ENCODE measurements at places on chromosomes 2 and 18. TPM values are rescaled to one million over a fixed set of nuclear protein-coding genes. Genes with fewer than 3 reads are reported as not detected.

Gene PRKAG3
- not detected for total RNA-seq

Gene PPP3R1
- total RNA-seq: 59.2 TPM

Gene CRACDL
- 33.3 TPM for total RNA-seq

Gene KRTCAP3
- total RNA-seq: 22.5 TPM

Gene GATA6
- total RNA-seq: 32.2 TPM

- no peak for DNase-seq
Measured at GRCh38 chr2:81644189-81644588, 1339.6 kb upstream of the LRRTM1 start.

DNA sequence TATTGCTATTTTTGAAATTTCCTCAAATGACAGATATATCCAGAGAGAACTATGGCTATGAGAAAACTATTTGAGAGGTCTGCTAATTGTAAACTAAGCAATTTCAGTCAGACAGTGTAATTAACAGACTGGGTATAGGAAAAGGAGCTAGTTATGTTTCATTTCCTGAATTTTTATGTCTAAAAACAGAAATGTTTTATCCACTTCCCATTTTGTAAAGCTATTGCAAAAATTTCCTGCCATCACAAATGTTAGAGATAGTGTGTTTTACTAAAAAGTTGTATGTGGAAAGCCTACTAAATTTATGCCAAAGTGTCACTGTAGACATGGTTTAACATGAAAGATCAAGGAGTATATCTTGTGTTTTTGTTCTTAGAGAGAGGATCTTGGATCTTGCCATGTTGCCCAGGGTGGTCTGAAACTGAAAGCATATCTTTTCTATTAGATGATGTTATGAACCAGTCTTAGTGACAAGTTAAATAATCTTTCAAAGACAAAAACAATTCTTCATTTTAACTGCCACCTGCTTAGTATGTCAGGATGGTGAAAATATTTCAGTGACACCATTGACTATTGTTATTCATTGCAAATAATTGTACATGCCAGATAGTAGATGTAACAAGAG is 40.5 kb upstream of the ITPRID2 start:
- DNase-seq: no peak

DNA sequence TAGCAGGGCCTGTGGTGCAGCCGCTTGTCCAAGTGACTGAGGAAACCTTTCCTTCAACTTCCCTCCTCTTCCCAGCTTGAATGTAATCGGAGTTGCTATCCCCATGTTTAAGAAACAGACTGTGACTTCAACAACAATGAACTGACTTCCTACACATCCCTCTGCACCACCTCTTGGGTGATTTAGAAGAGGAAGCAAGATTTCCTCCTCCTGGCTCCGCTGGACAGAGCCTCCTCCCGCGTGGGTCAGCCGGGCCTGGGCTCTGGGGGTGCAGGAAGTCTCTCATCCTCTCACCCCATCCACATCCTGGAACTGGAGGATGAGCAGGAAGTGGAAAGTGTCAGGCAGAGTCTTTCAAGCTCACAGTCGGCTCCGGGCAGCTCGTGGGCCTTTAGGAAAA is 84.3 kb downstream of the GATA6 start:
- no peak for DNase-seq

DNA sequence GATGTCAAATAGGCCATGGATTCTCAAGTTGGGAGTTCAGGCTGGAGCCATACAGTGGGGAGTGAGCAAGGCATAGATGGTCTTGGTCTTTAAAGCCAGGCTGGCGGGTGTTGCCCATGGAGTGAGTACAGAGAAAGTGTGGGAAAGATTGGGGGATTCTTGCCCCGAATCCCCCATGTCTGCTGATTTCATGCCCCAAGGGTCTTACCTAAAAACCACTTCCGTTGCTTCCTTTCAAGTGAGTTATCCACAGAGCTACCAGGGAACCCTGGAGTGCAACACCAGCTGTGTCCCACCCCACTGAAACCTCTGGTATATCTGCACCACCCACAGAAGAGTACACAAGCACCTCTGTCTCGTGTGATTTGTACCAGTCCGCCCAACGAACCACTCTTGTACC is 31.4 kb downstream of the FHOD3 start:
- DNase-seq: no peak

DNA sequence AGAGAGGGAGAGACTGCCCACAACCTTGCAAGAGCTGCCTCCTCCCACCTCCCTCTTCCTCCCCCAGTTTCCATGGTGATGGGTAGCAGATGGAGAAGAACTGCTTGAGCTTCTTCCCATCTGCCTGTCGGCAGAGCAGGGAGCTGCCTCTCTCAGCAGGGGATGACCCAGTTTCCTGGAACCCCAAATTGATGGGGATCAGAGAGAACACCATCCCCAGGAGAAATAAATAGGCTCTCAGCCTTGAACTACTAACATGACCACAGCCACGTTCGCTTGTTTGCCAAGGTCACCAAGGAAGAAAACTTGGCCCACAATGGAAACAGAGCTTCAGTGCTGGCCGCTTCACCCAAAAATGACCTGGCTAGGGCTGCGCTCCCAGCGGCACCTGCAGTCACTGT is 82.2 kb downstream of the ADD2 start:
- peak; percentile 46 for DNase-seq

DNA sequence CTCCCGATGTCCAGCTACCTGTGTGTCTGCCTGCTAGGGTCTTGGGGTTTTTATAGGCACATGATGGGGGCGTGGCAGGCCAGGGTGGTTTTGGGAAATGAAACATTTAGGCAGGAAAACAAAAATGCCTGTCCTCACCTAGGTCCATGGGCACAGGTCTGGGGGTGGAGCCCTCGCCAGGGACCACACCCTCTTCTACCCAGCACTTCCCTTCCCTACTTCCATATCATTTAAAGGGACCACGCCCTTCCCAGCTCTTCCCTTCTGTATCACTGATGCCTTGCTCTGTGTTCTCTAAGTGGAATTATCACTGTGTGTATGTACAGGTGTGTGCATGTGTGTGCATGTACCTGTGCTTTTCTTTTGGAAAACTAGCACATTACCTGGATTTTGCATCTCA is 6.3 kb downstream of the UGT1A1 start:
- DNase-seq: no peak

GRCh38 chr18:61833978-61834377 is 58.8 kb downstream of the RNF152 start:
- DNase-seq: no peak

DNA sequence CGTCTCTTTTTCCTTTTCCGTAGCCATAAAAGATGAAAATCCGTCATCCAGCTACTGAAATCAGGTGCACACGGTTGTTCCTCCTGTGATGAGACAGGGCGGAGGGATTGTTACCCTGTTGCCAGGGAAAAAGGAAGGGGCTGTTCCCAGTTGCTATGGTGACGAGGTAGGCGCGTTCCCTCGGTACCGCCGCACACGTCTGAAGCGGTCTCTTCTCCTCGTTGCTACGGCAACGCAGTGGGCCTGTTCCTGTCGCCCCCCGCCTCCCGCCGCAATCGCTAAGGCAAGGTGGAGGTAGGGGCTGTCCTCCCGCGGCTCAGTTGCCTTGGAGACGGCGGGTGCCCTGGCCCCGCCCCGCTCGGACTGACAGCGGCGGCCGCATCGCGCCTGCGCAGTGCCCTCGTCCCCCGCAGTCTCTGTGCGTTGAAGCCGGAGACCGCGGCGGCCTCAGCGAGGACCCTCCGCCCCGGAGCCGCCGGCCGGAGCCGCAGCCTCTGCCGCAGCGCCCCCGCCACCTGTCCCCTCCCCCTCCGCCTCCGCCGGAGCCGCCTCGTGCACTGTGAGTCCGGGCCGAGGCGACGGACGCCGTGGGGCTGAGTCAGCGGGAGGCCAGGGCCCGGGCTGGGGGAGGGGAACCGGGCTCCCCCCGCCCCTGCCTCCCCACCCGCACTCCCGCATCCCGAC is at the start of gene MAPRE3:
TSS of gene MAPRE3 (plus strand) at position 394 of the 684 bp plus-strand sequence. CDS start 51,582 bp downstream, outside the sequence.
- DNase-seq: peak; percentile 93

DNA sequence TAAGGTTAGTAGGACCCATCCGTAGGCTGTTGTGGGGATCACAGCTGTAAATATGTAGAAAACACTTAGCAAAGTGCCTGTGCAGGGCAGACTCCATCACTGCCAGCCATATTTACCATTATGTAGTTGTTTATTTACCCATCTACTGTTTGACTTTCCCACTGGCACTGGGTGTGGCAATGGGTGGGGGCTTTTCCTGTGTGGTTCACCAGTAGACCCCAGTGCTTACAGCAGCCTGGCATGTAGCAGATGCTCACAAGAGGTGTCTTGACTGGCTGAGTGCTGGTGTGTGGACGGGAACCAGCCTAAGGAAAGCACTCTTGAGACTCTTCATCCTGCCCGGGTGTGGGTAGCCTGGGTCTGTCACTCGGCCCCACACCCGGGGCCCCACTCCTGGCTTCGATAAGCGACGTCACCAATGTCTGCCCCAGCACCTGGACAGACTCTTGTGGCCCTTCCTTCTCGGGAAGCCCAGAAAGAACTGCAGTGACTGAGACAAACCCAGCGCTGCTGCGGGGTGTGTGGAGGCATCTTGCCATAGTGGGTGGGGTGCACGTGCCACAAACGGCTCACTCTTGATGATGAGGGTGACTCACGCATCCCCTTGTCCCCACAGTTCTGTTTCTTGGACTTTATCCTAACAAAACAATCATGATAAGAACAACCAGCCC is 78.3 kb downstream of the HDAC4 start:
- DNase-seq: no peak

DNA sequence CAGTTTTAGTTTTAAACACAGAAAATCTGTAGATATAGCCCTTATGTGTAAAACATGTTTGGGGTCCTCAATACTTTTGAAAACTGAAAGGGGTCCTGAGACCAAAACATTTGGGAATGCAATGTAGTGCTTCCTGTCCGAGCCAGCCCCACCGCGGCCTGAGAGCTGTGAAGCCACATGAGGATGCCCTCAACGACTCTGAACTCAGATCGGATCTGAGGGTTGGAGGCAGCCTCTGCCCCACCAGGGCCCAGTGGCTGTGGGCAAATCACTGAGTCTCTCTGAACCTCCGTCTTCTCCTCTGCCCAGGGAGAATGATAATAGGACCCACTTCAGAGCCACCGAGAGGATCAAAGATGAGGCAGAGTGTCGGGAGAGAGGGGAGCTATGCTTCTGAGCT is 33.4 kb upstream of the HPCAL1 start:
- DNase-seq: peak; percentile 26

DNA sequence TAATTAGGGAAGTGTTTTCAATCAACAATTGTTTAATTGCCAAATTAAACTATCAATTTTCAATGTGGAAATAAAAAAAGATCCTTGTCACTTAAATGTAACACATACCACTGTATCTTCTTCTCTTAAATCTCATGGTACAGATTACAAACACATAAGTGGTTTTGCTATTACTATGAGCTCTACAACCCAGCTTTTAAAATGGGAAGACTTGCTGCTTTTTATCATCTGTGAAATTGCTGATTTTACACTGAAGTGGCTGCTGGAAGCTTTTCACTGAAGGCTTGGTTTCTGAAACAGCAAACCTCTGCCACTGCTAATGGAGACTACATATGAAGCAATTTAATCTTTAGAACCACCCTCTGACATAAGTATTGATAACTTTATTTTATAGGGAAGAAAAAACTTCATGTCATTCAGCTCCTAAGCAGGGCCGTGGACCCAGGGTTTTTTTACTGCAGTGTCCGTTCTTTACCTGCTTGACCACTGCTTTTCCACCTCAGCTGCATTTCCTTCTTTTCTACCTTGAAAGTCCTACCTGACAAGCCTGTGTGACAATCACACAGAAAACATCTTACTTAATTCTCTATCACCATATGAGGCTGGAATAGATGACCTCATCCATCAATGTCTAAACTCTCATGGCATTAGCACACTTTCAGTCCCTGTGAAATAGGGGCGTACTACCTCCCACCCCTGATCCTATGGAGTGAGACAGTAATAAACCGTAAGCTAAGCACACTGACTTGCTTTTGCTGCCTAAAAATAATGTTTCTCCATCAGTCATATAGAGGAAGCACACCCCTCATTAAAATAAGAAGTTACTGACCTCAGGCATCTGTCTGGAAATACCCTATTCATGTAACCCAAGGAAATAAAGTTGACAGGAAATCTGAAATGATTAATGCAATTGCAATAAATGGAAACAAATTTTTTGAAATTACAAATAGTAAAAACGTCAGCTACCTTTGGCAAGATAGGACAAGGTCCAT is 19.2 kb upstream of the SLC8A1 start:
- DNase-seq: no peak

- no peak for DNase-seq
Measured at GRCh38 chr18:11283479-11284161, 134.3 kb upstream of the PIEZO2 start.

DNA sequence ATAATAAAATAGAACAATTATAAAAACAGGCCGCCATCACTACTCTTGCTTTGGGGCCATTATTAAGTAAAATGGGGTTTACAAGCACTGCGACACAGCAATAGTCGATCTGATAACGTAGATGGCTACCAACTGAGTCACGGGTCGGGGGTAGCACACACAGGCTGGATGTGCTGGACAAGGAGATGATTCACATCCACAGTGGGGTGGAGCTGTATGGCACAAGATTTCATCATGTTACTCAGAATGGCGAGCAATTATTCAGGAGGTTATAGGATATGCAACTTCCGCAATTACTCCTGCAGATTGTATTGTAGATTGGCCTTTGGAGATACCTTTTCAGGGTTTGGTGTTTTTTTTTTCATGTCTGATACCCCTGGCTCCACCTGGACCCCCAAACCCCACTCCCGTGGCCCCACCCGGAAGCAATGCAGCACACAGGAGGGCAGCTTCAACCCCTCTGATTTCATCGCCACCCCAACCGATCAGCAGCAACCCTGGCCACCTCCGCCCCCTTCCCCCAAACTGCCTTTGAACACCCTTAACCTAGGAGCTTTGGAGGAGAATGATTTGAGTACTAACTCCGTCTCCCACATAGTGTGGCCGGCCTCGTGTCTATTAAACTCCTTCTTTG is 21.4 kb upstream of the MLPH start:
- DNase-seq: peak; percentile 25

DNA sequence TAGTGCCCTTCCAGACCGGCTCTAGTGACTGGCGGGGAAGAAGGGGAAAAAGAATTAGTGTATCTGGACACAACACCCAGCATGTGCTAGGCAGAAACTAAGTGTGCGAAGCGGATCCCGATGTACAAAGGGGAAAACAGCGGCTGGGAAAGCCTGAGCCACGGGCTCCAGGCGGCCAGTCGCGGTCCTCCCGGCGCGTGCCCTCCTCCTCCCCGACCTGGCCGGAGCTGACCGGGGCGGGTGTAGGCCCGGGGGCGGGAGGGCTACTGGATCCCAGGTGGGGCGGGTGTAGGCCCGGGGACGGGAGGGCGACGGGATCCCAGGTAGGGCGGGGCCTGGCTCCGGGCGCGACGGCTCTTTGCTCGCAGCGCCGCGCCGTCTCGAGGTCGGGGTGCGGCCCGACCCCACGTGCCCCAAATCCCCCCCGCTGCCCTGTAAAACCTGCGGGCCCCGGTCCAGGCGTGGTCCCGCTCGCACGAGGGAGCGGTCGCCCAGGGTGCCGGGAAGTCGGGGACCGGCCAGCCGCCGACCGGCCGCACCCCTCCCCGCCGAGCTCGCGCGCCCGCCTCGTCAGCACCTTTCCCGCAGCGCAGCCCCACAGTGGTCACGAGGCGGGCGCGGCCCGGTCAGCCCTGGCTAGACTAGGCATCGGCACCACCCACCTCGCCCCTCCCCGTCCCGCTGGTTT is 48.8 kb downstream of the C2orf42 start:
- no peak for DNase-seq

GRCh38 chr2:71277536-71278103 is 50.7 kb upstream of the PAIP2B start:
- peak; percentile 68 for DNase-seq

Data from upper lobe of right lung (tissue), 1 donor.